Subcutaneous adipose tissue (tissue), 4 donors: ENCODE measurements at places on chromosomes 3 and 15. TPM values are rescaled to one million over a fixed set of nuclear protein-coding genes. Genes with fewer than 3 reads are reported as not detected.

The BFSP2 gene
- total RNA-seq: not detected

The CDCP1 gene
- total RNA-seq: 11.6 TPM

The WNT5A gene
- total RNA-seq: 5.3 TPM

The TLR9 gene
- total RNA-seq: not detected

The HIGD2B gene
- not detected for total RNA-seq

The ZPLD1 gene
- not detected for total RNA-seq

The CCDC32 gene
- total RNA-seq: 20.9 TPM

The BNC1 gene
- 0.34 TPM for total RNA-seq

The RAB7A gene
- total RNA-seq: 101 TPM

The CSNK1G1 gene
- total RNA-seq: 26.7 TPM

The HACD3 gene
- 24.9 TPM for total RNA-seq

The THSD4 gene
- total RNA-seq: 0.44 TPM

The CEP19 gene
- 1.6 TPM for total RNA-seq

The CHRM5 gene
- not detected for total RNA-seq

The RTP3 gene
- not detected for total RNA-seq

The MYL3 gene
- 7.6 TPM for total RNA-seq

The TPRG1 gene
- 36.0 TPM for total RNA-seq

The MED12L gene
- 0.22 TPM for total RNA-seq

The BCL2A1 gene
- 53.5 TPM for total RNA-seq

The SCG3 gene
- total RNA-seq: not detected

The SLC22A14 gene
- total RNA-seq: not detected

The MAGI1 gene
- total RNA-seq: 15.3 TPM

The TMCO5A gene
- total RNA-seq: not detected

The DNAH12 gene
- 0.44 TPM for total RNA-seq

The LYSMD2 gene
- 11.1 TPM for total RNA-seq

The ATP8B4 gene
- 75.3 TPM for total RNA-seq

The NEIL1 gene
- total RNA-seq: 28.8 TPM

The GABRG3 gene
- total RNA-seq: not detected

The TF gene
- total RNA-seq: 13.9 TPM

The LDHAL6B gene
- total RNA-seq: not detected

The AADAC gene
- total RNA-seq: 6.0 TPM

The SLC6A11 gene
- not detected for total RNA-seq

The PHLDB2 gene
- total RNA-seq: 85.3 TPM

The SCN11A gene
- total RNA-seq: 0.49 TPM

The DGKG gene
- 1.1 TPM for total RNA-seq

The GOLGA6L7 gene
- total RNA-seq: not detected

The SLC28A1 gene
- total RNA-seq: not detected

The CFAP44 gene
- total RNA-seq: 7.0 TPM

The GOLGA8Q gene
- 5.1 TPM for total RNA-seq

The TIPIN gene
- 2.2 TPM for total RNA-seq

The GRIP2 gene
- total RNA-seq: not detected

The SLC9A9 gene
- total RNA-seq: 22.7 TPM

The LRRIQ4 gene
- not detected for total RNA-seq

The ZNF445 gene
- 7.5 TPM for total RNA-seq

The MNS1 gene
- total RNA-seq: 0.38 TPM

The C3orf80 gene
- total RNA-seq: not detected

The FBXW12 gene
- total RNA-seq: not detected

The GP9 gene
- not detected for total RNA-seq

The NECTIN3 gene
- total RNA-seq: 19.4 TPM

The ADAMTS7 gene
- total RNA-seq: 9.7 TPM

The GOLGA8S gene
- total RNA-seq: 0.65 TPM

The ELL3 gene
- 2.6 TPM for total RNA-seq

The RPN1 gene
- 179 TPM for total RNA-seq

The CADPS gene
- 25.1 TPM for total RNA-seq

The OR5K2 gene
- not detected for total RNA-seq

The CCR3 gene
- total RNA-seq: not detected
